ENCODE measurements at places on chromosomes 7 and 10. TPM values are rescaled to one million over a fixed set of nuclear protein-coding genes. Genes with fewer than 3 reads are reported as not detected.

LRRC18 gene
- 1.2 TPM for total RNA-seq

LLCFC1 gene
- 0.37 TPM for total RNA-seq

FAM180A gene
- 2.7 TPM for total RNA-seq

FBXL15 gene
- total RNA-seq, result 18.7 TPM

MTURN gene
- 18.2 TPM for total RNA-seq

HOXA7 gene
- 1.3 TPM for total RNA-seq

STAMBPL1 gene
- total RNA-seq, result 9.9 TPM

STK31 gene
- 1.4 TPM for total RNA-seq

TBXAS1 gene
- 103 TPM for total RNA-seq

CCDC172 gene
- total RNA-seq, result not detected

DLX6 gene
- not detected for total RNA-seq

SORBS1 gene
- total RNA-seq, result 52.7 TPM

ITGA8 gene
- 23.7 TPM for total RNA-seq

ASZ1 gene
- total RNA-seq, result 0.39 TPM

NEUROD6 gene
- total RNA-seq, result not detected

PILRA gene
- 52.3 TPM for total RNA-seq

AKR1C4 gene
- not detected for total RNA-seq

ST8SIA6 gene
- total RNA-seq, result 7.5 TPM

GSTO2 gene
- 13.4 TPM for total RNA-seq

BMPER gene
- total RNA-seq, result 7.7 TPM

GRM3 gene
- total RNA-seq, result not detected

CNOT4 gene
- total RNA-seq, result 21.8 TPM

GIMAP6 gene
- total RNA-seq, result 19.4 TPM

ASB15 gene
- total RNA-seq, result not detected

CUZD1 gene
- total RNA-seq, result 0.73 TPM

SEMA4G gene
- 2.7 TPM for total RNA-seq

PON3 gene
- total RNA-seq, result 49.3 TPM

LIPF gene
- not detected for total RNA-seq

SPDYE9 gene
- total RNA-seq, result not detected

SUN3 gene
- total RNA-seq, result not detected

OIT3 gene
- total RNA-seq, result 0.21 TPM

UCMA gene
- total RNA-seq, result not detected

CLCN1 gene
- 0.09 TPM for total RNA-seq

KIAA1217 gene
- 28.3 TPM for total RNA-seq

TBC1D12 gene
- total RNA-seq, result 11.2 TPM

HOXA10 gene
- 0.55 TPM for total RNA-seq

EIF5AL1 gene
- total RNA-seq, result 0.76 TPM

SPDYE3 gene
- not detected for total RNA-seq

SYPL1 gene
- 81.9 TPM for total RNA-seq

AGAP6 gene
- total RNA-seq, result 6.0 TPM

FRAT1 gene
- 10.8 TPM for total RNA-seq

DEPP1 gene
- 33.9 TPM for total RNA-seq

PPA1 gene
- total RNA-seq, result 223 TPM

GNAT3 gene
- total RNA-seq, result not detected

RASA4B gene
- 18.1 TPM for total RNA-seq

LOXL4 gene
- total RNA-seq, result 2.5 TPM
